ENCODE measurements at places on chromosomes 5 and 9.

- no peak for DNase-seq
Observed at GRCh38 chr5:137935190-137935589, 45.9 kb downstream of the PKD2L2 start.

DNA sequence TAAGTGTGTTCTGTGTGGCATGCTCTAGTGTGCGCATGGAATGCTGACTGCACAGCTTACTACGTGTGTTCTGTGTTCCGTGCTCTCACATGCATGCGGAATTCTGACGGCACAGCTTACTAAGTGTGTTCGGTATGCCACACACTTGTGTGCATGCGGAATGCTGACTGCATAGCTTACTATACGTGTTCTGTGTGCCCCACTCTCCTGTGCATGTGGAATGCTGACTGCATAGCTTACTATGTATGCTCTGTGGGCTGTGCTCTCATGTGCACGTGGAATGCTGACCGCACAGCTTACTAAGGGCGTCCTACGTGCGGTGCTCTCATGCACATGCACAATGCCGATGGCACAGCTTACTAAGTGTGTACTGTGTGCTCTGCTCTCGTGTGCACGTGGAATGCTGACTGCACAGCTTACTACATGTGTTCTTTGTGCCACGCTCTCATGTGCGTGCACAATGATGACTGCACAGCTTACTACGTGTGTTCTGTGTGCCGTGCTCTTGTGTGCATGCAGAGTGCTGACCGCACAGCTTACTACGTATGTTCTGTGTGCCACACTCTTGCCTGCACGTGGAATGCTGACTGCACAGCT, 548.9 kb downstream of the IRX1 start:
- no peak for DNase-seq

GRCh38 chr9:10566848-10567247, 46.0 kb downstream of the PTPRD start:
- DNase-seq, result no peak

DNA sequence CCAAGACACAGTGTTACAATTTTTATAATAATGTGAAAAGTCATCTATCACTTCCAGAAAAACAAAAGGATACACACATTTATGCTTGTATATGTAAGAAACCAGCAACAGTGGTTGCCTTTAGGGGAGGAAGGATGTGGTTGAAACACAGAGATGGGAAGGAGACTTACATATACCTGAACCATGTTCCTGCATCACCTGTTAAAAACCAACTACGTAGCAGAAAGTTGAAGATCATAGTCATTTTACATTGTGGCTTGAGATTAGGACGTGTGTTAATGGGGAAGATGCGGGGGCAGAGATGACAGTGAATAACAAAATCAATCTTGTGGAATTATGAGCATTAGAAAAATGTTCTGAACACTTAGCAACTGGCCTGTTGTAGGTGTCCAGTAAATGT, 307.3 kb downstream of the MLLT3 start:
- no peak for DNase-seq

GRCh38 chr9:124594225-124594624, 87.0 kb upstream of the NR5A1 start:
- no peak for DNase-seq

DNA sequence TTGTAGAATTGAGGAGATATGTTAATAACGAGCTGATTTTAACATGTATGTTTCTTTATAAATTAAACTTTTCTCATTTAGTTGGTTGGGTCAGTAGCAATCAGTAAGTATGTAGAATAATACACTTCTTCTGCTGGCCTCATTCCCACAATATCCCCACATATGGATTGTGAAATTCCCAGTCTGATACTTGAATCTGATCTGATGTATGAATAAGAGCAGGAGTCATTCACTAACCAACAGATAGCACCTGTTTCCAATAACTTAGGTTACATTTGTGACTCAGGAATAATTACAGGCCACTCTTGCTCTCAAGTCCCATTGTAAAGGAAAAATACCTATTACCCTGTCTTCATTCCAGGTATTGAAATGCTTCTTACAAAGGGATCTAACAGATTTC, 23.9 kb downstream of the SLC36A1 start:
- DNase-seq, result no peak

DNA sequence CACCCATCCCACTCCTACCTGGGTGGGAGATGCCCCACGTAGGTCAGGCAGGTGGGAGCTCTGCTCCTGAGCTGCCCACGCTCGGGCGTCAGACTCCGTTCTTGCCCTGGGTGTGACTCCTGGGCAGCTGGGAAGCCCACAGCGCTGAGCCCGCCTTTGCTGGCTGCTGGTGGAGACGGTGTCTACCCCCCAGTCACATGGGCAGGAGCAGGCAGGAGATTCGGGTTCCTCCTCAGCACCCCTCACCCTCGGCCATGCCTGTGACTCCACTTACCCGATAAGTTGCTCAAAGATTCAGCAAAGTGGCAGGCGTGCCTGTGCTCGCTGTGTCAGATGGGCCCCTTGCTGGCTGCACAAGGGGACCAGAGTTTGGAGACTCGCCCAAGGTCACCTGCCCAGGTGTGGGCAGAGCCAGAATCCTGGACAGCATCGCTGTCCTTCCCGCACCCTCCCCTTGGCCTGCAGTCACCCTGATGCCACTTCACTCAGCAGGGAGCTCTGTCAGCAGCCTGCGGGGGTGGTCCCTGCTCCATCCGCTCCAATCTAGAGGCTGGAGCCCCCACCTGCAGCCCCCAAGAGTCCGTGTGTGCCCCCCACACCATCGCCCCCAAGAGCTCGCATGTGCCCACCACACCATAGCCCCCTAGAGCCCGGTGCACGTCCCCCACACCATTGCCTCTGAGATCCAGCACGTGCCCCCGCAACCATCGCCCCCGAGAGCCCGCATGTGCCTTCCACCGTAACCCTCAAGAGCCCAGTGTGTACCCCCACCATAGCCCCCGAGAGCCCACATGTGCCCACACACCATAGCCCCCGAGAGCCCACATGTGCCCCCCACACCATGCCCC, 4.2 kb downstream of the LCN1 start:
- DNase-seq, result no peak
